Keratinocyte (primary cell): ENCODE measurements at places on chromosomes 16 and 17.

DNA sequence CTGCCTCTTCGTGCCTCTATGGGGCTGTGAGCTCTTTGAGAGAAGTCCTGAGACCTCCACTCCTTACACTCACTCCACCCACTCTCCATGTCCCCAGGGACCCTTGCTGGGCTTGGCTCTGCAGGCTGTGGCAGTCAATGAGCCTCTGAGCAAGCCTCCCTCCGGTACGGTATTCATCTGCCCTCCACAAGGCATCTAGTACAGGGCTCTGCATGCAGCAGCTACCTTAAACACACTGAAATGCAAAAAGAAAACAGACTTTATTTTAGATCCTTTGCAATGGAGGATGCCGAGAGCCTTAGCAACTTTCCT lies 38.9 kb upstream of the SMPD3 start:
- DNase-seq, result no peak

GRCh38 chr17:34361478-34362061 lies 1.5 kb downstream of the CCL1 start:
- peak; percentile 48 for DNase-seq

DNA sequence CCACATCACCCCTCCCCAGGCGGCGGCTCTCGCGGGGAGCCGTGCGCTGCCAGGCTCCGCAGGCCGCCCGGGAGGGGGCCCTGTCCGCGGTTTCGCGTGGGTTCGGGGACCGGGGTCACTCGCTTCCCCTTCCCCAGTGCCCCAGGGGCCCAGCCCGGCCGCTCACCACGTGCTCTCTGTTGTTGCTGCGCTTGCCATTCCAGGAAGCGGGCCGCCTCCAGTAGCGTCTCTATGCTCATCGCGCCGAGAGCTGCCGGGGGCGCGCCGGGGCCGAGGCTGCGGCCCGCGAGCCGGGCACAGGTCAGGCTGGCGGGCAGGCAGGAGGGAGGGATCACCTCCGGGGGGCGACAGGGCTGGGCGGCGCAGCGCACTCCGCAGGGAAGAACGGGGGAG lies 390 bp downstream of the MNT start:
- no peak for DNase-seq

- DNase-seq, result no peak
These were observed 41.5 kb upstream of the TEX2 start for GRCh38 chr17:64304551-64304950.

- DNase-seq, result no peak
These were observed 11.9 kb upstream of the PVALEF start for GRCh38 chr17:81153340-81153803.

- no peak for DNase-seq
These were observed 24.6 kb downstream of the CACNG1 start for GRCh38 chr17:67068999-67069398.

DNA sequence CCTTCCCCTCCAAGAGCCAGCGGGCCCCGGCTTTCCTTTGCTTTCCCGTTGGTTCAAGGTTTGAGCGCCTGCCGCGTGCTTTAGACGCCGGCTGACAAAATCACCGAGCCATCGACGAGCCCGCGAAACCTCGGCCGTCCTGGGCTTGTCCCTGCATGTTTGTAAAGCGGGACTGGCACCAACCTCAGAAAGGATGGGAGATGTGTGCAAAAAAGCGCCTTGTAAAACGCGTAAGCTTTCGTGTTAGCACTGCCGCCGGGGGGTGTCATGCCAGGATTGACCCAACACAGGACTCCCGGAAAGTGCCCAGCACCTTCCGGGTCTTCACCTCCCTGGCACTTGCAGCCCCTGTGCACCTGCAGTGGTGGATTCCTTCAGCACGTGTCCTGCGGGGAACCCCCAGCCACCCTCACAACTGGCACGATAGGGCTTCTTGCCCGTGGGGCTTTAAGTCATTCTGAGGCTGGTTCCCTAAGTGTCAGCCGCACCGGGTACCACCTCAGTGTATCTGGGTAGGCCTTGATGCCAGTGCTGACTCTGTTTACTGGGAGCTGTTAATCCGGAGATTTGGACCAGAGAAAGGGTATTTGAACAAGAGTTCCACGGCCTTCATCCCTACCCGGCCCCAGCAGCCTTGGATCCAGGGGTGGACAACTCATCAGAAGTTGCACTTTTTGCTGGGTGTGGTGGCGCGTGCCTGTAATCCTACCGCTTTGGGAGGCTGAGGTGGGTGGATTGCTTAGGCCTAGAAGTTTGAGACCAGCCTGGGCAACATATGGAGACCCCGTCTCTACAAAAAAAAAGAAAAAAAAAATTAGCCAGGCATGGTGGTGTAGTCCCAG lies 817 bp downstream of the NDUFAF8 start:
- peak; percentile 33 for DNase-seq

GRCh38 chr17:68820825-68821481 lies 134.2 kb downstream of the ABCA8 start:
- no peak for DNase-seq

- DNase-seq, result no peak
These were observed 55.4 kb downstream of the SOCS1 start for GRCh38 chr16:11200592-11200991.

DNA sequence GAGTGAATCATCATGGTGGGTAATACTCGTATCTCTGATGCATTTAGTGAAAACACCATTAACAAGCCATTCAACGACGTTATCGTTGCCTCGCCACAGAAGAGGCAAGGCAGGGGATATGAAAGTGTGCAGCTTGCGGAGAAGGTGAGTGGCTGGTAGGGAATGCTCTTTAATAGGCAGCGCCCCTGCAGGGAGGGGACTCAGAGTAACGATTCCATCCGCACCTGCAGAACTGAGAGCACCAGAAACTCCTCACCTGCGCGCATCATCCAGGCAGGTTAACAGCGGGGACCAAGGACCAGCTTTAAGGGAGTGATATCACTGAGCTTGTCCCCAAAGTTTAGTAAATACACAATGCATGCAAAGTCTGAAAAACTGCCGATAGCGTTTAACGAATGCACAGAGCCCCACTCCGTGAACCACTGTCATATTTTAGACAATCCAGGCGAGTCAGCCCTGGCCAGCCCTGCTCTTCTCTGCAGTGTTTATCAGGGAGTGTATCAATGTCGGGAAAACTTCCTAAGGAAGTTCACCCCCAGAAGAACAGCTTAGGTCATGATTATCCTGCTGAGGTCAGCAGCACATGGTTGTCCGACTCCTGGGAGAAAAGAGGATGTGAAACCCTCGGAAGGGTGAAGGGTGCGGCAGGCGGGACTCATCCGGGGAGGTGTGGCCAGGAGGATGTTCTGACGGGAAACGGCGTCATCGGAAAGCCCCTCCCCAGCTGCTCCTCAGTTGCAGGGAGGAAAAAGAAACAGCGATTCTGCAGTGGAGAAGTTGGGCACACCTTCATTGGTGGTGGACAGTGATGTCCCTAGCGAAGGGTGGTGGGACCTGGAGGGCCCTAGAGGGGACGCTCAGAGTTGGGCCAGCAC lies 68.5 kb upstream of the DNAH17 start:
- DNase-seq, result no peak

DNA sequence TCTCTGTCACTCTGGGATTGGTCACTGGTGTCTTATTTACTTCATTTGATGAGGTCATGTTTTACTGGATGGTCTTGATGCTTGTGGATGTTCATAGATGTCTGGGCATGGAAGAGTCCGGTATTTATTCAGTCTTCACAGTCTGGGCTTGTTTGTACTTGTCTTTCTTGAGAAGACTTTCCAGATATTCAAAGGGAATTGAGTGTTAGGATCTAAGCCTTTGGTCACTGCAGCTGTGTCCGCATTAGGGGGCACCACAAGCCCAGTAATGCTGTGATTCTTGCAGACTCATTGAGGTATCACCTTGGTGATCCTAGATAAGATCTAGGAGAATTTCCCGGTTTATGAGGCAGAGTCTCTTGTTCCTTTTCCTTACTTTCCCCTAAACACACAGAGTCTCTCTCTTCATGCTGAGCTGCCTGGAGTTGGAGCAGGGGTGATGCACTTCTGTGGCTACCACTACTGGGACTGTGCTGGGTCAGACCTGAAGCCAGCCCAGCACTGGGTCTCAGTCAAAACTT lies 214.7 kb downstream of the SPECC1 start:
- DNase-seq, result peak; percentile 35

DNA sequence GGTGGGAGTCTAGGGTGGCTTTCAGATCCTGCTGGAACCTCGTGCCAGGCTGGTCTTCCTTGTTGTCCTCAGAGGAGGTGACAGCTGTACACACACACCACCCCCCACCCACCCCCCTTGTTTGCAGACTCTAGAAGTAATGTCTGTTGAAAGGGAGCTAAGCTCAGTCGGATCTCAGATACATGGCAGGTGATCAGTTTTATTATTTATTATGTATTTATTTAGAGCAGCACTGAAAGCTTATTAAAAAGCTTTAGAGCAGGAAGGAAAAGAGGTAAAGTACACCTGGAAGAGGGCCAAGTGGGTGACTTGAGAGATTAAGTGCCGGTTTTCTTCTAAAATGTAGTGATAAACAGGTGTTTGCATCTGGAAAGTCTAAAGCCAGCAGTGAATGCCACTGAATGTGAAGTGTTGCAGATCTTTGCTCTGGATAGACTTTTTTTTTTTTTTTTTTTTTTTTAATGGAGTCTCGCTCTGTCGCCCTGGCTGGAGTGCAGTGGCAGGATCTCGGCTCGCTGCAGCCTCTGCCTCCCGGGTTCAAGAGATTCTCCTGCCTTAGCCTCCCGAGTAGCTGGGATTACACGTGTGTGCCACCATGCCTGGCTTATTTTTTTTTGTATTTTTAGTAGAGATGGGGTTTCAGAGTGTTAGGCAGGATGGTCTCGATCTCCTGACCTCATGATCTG lies 40.2 kb downstream of the FOXK2 start:
- no peak for DNase-seq

DNA sequence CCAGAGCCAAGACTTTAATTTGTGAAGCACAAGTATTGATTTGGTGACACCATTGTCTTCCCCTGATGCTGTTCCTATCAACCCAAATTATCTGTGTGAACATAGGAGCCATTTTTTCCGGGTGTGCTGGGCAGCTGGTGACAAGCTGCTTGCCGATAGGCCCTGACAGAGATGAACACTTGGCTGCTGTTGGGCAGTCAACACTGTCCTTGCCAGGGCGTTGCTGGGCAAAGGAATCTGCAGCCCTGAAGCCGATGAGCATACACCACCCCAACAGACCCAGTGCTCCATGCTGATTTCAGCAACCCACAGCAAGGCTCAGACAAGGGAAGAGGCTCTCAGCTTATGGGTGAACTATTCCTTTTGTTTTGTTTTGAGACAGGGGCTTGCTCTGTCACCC lies 105.4 kb downstream of the YPEL2 start:
- no peak for DNase-seq

- DNase-seq, result no peak
These were observed 10.8 kb downstream of the LYRM1 start for GRCh38 chr16:20911361-20911760.

GRCh38 chr17:6610011-6610410 lies 30.5 kb downstream of the KIAA0753 start:
- DNase-seq, result no peak

DNA sequence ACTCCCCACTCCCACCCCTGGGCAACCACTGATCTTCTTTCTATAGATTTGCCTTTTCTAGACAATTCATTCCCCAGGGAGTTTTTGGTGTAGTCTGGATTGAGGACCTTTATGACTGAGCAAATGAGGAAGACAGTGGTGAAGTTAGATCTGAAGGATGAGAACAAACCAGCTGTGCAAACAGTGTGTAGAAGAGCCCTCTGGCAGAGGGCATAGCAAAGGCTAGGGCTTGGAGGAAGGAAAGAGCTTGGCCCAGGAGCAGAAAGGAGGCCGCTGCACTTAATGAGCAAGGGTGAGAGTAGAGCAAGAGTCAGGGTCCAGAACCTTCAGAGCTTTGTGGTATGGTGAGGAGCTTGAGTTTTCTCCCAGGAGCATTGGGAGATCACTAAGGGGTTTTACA lies 352.7 kb downstream of the CA10 start:
- no peak for DNase-seq

- DNase-seq, result no peak
These were observed 849 bp downstream of the CAPN15 start for GRCh38 chr16:528111-529011.

- no peak for DNase-seq
These were observed 141.3 kb upstream of the NETO2 start for GRCh38 chr16:47284999-47285398.

DNA sequence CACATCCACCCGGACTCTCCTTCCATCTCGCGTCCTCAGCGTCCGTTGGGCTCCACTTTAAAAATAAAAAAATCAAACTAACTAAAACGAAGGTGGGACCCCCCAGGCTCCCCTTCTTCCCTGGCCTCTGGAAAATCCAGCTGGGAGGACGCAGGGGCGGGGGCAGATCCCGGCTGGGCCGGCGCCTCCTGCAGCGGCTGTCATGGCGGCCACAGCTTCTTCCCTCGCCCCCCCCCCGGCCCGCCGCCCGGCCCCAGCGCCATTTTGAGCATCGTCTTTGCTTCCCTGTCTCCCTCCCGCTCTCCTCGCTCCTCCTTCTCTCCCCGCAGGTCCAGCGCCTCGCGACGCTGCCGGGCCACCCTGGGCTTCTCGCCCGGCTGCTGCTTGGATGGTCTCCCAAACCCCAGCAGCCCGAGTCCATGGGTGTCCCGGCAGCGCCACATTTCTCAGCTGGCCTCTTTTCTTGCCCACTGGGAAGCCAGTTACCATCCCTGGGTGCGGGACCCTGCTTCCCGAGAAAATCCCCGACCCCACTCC lies 3.3 kb downstream of the HOXB2 start:
- DNase-seq, result no peak

GRCh38 chr16:54503011-54503855 lies 216.6 kb upstream of the IRX3 start:
- no peak for DNase-seq

- no peak for DNase-seq
These were observed 666.6 kb downstream of the CDH11 start for GRCh38 chr16:64455275-64455674.

DNA sequence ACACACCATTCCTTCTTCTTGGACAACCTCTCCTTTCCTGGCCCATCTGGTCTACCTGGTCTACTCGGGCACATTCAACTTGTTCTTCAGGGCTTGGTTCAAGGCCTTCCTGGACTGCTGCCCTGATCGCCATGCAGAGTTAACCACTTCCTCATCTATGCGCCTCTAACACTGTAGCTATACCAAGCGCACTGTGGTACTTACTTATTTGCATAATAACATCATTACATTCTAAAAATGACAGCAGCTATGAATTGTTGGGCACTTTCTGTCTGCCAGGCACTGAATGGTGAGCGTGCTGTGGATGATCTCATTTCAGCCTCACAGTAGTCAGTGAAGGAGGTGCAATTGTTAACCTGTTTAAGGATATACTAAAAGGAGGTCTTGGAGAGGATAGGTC lies 66.9 kb upstream of the SDK2 start:
- DNase-seq, result no peak

- DNase-seq, result no peak
These were observed 357.2 kb upstream of the TNRC6C start for GRCh38 chr17:77601054-77601979.

- no peak for DNase-seq
These were observed 681 bp upstream of the TRAP1 start for GRCh38 chr16:3718019-3718391.

- no peak for DNase-seq
These were observed 1.2 kb downstream of the ARHGAP44 start for GRCh38 chr17:12790249-12791106.

- no peak for DNase-seq
These were observed 6.8 kb downstream of the CNP start for GRCh38 chr17:41973408-41973811.
